ENCODE measurements at places on chromosomes 7 and 10. TPM values are rescaled to one million over a fixed set of nuclear protein-coding genes. Genes with fewer than 3 reads are reported as not detected.

Gene ATP6V0E2
- total RNA-seq: 24.1 TPM

Gene SPAM1
- total RNA-seq: not detected

Gene C7orf57
- not detected for total RNA-seq

Gene JCAD
- 15.3 TPM for total RNA-seq

Gene NRG3
- total RNA-seq: not detected

Gene EGFR
- 42.5 TPM for total RNA-seq

Gene TFEC
- total RNA-seq: 0.33 TPM

Gene RAMP3
- 14.0 TPM for total RNA-seq

Gene GIMAP1
- 3.9 TPM for total RNA-seq

Gene STK31
- 2.3 TPM for total RNA-seq

Gene GRID2IP
- total RNA-seq: 1.6 TPM

Gene TRIM56
- total RNA-seq: 13.5 TPM

Gene CACNA2D1
- 5.4 TPM for total RNA-seq

Gene VAX1
- total RNA-seq: not detected

Gene PRKG1
- 18.9 TPM for total RNA-seq

Gene PIP
- total RNA-seq: not detected

Gene FEZF1
- total RNA-seq: not detected

Gene LRRN3
- total RNA-seq: 2.6 TPM

Gene CPA5
- total RNA-seq: not detected
